ENCODE measurements at places on chromosomes 6 and 20.

- no peak for DNase-seq
Measured at GRCh38 chr6:52416629-52417151, 3.5 kb upstream of the EFHC1 start.

DNA sequence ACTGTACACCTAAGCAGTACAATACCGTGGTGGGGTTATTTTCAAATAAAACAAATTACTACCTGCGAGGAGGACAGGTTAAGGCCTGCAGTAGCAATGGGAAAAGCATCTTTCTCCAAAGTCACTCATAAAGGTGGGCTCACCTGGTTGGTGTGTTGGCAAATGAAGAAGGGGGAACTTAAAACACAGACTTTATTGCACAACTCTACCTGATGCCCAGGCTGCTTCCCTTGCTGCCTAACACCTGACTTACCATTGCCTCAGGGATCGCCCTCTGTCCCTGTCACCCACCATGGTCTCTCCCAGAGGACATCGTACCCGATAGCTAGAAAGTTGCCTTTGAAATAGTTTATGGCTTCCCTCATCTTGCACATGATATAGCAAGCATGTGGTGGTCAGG is 53.6 kb downstream of the GNAS start:
- DNase-seq = no peak

GRCh38 chr6:145898376-145898775 is 65.8 kb downstream of the SHPRH start:
- no peak for DNase-seq

DNA sequence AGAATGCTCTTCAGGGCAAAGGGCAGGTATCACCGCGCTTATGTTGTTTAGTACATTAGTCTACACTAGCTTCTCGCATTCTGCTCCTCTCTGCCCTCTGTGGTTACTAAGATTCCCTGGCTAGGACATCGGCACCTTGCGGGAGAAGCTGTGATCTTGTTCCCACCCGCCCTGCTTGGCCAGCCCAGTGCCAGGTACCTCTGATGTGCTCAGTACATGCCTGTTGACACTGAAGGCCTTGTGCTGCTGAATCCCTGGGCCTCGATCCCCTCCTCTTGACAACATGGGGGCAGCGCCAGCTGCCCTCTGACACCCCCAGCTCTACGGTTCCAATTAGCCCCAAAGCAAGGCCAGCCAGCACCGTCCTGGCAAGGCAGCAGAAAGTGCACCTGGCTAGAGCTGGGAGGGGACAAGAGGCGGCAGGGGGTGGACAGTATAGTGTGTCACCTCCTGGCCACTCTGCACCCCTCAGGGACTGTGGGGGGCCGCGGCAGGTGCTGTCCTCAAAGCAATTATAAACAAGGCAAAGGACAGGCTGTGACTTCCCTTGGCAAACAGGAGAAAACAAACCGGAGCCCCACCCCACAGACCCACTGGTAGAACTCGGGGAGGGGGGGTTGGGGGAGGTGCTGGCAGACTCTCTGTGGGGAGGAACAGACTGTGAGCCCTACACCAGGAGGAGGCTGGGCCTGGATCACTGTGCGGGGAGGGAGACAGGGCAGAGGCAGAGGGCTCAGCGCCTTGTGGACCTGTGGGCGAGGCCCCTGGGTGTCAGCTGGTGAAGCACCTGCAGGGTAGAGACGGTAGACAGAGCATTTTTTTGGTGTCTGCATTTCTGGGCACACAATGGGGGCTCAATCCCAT is 7.1 kb downstream of the TFEB start:
- DNase-seq = no peak

DNA sequence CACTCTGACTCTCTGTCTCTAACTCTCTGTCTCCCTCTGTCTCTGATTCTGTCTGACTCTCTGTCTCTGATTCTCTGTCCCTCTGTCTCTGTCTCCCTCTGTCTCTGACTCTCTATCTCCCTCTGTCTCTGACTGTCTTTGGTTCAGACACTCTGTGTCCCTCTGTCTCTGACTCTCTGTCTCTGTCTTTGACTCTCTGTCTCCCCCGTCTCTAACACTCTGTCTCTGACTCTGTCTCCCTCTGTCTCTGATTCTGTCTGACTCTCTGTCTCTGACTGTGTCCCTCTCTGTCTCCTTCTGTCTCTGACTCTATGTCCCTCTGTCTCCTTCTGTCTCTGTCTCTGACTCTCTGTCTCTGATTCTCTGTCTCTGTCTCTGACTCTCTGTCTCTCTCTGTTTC is 21.7 kb upstream of the NOL4L start:
- no peak for DNase-seq

DNA sequence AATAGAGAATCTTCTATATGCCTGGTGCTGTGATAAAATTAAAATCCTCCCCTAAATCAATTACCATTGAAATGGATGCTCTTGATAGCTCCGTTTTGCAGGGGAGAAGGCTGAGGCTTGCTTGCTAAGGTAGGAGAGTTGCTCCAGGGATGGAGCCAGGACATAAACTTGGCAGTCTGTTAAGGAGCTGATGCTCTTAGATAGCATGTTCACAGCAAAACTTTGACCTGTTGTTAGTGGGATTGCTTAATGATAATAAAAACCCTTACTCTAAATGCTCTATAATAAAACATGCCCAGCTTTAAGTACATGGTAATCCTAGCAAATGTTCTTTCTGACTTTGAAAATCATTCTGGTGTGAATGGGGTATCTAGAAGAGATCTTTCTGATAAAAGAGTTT is 228.4 kb upstream of the JAG1 start:
- no peak for DNase-seq

DNA sequence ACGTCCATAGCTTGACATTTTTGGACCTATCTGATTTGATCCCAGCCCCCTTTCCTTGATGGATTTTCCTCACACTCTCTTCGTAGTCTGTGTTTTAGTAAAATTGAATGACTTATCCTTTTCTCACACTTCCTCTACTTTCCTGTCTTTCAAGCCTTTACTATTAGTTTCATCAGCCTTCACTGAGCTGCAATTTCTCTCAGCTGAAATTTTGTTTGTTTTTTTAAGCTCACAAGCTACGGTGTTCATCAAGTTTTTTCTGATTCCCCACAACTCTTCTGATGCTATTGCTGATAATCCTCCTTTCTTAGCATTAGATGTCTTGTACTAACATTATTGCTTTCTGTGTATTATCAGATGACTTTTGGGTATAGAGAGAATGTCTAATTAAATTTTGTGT is 263.7 kb downstream of the TBX18 start:
- no peak for DNase-seq

DNA sequence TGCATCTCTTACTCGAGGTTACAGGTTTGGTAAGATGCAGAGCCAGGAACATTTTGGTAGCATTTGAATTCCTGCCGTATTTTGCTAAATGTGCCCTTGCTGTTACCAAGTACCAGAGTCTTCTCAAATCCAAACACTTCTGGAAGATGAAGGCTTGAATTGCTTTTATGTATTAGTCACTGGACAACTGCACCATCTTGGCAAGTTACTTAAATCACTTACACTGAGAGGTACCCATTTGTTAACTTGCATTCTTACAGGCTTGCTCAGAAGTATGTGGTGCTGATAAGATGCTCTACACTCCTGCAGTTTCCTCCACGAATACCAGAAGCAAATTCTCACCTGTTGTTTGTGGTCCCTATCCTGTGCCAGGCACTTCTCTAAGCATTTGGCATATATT is 12.7 kb downstream of the IL22RA2 start:
- no peak for DNase-seq

GRCh38 chr6:46420921-46421638 is 70.2 kb downstream of the RCAN2 start:
- DNase-seq = no peak

DNA sequence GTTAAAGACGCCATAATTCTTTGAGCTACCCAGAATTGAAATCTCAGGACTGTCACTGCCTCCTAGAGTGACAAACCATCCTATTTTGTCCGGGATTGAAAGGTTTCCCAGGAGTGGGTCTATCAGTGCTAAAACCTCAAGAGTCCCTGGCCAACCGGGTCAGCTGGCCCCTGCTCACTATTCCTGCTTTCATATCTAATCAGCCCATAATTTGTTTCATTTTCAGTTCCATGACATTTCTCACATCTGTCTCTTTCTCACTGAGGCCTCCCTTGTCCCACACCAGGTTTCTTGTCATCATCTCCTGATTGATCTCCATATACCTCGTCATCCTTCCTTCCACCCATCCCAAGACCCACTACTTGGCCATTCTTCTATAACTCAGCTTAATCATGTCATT is 98.2 kb downstream of the SLC35B3 start:
- DNase-seq = no peak

- no peak for DNase-seq
Measured at GRCh38 chr6:43125555-43125954, 45.5 kb upstream of the SRF start.

DNA sequence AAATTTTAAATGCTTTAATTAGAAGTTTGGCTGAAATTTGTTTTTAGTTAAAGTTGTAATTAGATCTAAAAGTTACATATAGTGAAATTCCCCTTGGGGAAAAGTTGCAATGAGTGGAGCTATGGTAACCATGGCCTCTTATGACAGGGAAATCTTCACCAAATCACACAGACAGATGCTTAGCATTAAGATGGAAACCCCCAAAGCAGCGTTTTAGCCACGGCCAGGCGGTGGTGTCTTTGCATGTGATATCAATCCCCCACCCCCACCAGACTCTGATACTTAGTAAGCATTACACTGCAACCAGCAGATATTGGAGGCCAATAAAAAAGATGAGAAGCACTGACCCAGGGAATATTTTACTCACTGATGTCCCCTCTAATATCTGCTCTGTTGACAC is 75.7 kb downstream of the REPS1 start:
- DNase-seq = no peak

DNA sequence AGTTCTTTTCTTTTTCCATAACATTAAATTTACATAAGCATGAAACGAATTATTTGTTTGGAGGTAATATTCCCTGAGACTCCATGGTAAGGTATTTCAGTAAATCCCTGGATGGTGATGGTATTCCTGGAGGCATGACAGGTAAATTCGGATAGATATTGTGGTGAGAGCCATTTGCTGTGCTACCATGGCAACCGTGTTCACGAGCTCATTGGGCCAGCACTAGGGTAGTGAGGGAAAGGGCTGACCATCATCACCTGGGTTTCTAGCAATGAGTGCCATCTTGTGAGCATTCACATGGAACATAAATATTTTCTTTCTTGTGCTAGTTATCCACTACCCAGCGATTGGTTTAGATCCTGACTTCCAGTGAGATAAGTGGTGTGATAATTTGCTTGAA is 51.9 kb upstream of the GNRH2 start:
- DNase-seq = no peak

- no peak for DNase-seq
Measured at GRCh38 chr20:38890497-38890818, 35.8 kb upstream of the FAM83D start.

DNA sequence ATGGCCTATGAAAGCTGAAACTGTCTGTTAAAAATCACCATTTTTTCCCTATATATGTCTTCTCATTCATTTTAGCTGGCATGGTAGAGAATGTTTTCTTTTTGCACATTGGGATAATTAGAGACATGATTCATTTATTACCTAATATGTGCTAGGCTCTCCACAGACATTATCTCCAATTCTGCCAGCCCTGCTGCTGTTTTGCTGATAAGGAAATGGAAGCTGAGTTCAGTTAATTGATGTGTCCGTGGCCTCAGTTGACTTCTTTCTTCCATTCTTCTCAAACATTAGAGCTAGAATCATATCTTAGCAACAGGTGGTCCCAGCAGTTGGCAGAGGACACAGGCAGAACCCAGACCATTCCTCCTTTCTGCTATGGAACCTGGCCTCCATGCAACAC is 644.1 kb upstream of the CITED2 start:
- no peak for DNase-seq

- no peak for DNase-seq
Measured at GRCh38 chr20:10060226-10060625, 25.4 kb downstream of the ANKEF1 start.

- DNase-seq = no peak
Measured at GRCh38 chr6:85124472-85125354, 325.2 kb upstream of the NT5E start.

- no peak for DNase-seq
Measured at GRCh38 chr6:89999154-89999553, 104.9 kb downstream of the GJA10 start.

DNA sequence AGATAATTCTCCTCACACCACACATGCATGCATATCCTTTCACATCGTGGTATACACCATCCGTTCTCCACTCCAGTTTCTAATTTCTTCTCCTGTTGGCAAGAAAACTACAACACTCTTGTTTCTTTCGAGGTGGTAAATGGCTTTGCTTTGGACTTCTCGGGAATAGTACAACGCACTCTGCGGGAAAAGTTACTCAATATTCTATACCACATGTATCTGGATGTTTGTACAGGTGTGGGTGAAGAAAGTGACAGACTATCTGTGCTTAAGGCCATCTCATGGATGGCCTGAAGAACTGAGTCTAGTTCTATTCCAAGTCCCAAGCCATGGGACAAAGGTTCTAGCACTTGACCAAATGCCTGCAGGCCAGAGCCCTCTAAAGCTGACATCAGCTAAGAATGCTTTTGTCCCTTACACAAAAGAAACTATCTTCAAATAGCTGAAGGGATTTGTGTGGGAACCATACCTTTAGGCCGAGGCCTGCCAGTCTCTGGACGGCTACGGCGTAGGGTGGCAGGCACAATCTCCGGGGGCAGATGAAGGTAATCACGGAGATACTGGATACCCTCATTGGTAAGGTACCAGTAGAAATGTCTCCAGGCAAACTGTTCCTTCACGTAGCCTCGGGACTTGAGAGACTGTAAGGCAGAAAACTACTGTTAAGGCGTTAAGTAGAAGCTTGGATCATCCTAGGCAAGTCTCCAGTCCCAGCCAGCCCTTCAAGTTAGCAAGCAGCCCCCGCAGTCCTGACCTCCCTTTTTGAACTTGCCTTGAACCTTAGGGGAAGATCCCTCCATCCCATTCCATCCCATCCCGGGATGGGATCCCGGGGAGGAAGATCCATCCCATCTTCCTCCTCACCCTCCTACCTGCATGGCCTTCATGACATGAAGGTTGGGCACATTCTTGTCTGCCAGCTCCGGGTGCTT is 1.4 kb downstream of the RPS10 start:
- DNase-seq = peak; percentile 37

DNA sequence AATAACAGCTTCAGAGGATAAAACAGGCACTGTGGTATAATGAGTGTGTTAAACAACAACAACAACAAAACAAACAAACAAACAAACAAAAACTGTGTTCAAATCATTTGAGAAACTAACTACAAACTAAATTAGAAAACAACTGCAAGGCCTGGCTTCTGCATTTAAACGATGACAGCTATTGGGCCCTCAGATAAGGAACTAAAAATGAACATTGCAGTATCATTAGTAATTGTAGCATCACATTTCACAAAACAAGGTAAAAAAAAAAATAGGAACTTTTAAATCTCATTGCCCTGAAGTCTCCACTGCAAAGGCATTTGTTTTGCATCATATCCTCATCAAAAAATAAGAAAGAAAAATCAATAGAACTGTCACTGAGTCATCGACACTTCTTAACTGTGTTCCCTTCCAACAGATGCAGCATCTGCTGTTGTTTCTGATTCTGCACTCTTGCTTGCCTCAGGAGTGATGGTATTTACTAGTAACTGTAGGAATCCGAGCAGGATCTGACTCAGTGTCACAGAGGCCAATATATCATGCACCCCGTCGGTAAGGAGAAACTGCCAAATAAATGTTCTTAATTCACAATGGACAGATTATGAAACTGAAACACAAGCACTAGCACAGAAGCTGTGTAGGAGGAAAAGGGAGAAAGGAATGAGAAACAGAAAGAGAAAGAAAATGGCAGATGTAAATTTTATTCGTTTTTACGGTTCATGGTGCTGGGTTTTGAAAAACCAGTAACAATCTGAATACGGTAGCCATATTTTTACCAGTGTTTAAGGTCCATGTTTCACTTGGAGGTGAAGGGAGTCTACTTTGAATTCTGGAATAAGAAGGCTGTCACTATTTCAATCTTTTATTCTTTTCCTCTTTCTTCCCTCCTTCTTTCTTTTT is 365.7 kb upstream of the EPHA7 start:
- DNase-seq = no peak

Data from activated T-cell treated with anti-CD3 and anti-CD28 coated beads, Interleukin-2, amount 50 U/mL, for 24 hours (primary cell).